ENCODE measurements at places on chromosomes 11 and 22.

DNA sequence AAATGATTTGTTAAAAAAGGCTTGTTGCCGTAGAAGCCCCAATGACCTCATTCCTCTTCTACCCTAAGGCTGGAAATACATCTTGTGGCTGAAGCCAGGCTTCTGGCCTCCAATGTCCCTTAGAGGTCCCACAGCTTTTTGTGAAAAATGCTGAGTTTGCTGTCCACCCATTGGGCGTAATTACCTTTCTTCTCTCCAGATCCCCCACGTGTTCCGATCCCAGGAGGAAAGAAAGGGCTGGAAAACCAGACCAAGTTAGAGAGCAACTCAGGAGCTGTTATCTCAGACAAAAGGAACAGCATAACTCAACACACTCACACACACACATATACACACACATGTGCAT lies 154.2 kb downstream of the MIAT start:
- no peak for DNase-seq

- DNase-seq, result no peak
Measured at GRCh38 chr11:69655479-69656428, 14.8 kb downstream of the CCND1 start.

- DNase-seq, result no peak
Measured at GRCh38 chr22:25942856-25943411, 200.9 kb downstream of the MYO18B start.

DNA sequence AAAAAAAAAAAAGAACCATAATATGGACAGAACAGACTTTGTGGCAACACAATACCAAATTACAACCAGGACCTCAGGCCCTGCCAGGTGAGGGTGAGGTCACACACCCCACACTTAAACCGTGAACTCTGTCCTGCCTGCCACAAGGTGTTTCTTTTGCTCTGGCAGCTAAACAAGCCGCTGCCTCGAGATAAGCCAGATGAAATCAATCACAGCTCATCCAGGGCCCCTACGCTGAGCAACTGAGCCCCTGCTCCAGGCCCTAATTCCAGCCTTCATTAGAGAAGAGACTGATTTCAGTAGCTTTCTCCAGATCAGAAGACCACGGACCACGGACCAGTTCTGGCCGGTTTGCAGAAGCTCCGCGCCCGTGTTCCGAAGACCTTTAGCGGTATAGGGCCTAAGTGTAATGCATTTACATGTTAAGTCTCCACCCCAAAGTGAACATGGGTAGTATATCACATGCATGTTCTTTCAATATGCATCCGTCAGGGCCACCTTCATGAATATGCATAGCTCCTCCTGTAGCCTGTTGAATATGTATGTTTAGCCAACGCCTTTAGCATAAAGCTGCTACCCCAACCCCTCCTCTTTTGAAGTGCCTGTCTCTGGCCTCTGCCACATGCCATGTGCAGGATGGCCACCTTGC lies 14.8 kb upstream of the RAC2 start:
- DNase-seq, result no peak

DNA sequence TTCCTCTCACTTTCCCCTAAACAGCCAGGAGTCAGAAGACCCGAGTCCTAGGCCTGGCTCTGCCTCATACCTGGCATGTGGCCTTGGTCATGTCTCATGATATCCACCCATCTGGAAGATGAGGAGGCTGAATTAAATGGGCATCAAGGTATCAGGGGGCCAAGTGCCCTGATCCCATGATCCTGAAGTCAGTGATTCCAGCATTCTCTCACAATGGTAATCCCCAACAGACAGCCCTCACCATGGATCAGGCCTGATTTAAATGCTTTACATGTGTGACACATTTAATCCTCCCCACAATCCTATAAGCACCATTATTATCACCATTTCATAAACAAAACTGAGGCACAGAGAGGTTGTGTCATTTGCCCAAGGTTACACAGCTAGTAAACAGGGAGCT lies 70.0 kb downstream of the PDE2A start:
- DNase-seq, result no peak

GRCh38 chr11:96464700-96465307 lies 75.0 kb downstream of the JRKL start:
- DNase-seq, result no peak

GRCh38 chr11:6616596-6617250 lies 2.5 kb downstream of the TPP1 start:
- no peak for DNase-seq

DNA sequence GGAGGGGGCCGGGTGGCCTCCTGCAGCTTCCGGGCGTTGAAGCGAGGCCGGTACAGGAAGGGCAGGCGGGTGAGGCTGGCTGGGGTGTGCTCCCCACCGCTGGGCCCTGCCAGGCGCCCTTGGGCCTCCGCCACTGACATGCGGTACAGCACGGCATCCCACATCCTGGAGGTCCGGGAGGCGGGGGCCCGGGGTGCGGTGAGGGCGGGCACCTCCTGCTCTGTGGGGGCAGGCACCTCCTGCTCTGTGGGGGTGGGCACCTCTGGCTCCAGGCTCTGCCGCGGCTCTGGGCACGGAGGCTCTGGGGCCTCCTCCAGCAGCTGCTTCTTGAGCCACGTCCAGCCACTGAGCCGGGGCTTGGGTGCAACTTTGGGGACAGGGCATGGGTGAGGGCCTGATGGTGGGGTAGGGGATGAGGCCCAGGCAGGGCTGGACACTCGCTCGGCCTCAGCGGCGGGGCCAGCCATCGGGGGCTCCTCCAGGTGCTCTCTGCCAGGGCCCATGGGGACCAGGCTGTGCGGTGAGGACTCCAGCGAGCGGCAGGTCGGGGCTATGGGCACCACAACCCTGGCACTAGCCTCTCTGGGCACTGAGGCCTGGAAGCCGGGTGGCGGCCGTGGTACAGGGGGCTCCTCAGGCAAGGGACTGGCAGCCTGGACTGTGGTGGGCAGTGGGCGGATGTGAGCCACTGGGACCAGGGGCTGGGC lies 2.3 kb downstream of the PRR33 start:
- DNase-seq, result peak; percentile 25

GRCh38 chr11:67285541-67286498 lies 3.3 kb upstream of the ANKRD13D start:
- DNase-seq, result no peak

DNA sequence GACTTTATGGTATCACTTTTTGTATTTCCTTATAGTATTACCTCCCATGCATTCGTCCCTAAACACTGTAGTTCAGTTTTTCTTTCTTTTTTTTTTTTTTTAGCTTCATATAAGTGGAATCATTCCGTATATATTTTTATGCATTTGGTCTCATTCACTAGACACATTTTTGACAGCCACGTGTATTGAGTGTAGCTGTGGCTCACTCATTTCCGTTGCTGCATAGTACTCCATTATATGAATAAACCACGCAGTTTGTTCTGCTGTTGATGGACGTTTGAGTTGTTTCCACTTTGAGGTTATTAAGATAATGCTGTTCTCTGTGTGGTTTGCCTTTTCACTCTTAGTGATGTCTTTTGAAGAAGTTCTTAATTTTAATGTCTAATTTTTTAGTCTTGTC lies 8.4 kb downstream of the APLP2 start:
- DNase-seq, result no peak

DNA sequence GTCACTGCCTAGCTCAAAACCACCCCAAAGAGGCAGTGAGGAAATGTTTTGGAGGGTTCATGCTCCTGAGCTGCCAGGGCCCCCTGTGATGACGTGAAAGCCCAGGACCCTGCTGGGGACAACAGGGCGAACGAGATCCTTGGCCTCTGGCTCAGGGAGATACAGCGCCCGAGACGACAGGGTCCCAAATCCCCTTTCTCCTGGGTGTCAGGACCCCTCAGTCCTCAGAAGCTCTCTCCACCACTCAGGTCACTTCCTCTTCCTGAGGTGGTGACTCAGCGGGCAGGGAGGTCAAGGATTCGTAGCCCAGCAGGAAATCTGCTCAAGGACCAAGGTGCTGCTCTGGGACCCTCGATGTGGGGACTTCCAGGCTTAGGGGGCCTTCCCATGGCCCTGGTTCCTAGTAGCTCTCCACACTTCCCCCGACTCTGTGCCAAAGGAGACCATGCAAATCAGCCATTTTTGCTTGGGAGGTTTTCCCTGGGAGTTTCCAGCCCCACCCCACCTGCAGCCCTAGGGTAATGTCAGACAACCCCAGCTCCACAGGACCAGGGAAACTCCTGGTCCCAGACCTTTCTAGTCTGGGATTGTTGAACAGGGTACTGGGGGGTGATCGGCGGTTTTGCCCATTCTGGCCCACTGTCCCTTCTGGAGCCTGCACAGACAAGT lies 12.8 kb downstream of the BCL9L start:
- no peak for DNase-seq

DNA sequence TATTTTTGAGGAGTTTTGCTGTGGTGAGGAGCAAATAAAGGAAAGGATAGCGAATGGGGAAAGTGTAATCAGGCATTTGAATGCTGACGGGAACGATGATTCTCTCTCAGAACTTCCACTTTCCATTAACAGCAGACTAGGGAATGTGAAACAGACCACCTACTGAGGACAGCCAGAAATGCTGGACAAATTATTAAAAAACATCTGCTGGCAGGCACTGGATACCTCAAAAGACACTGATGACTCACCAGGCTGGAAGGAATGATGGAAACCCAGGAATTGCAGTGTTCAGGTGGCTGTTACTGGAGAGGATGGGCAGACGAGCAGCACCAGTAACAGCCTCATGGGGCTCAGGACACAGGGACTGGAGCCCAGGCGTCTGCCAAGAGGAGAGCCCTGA lies 33.4 kb downstream of the PLA2G6 start:
- DNase-seq, result no peak

DNA sequence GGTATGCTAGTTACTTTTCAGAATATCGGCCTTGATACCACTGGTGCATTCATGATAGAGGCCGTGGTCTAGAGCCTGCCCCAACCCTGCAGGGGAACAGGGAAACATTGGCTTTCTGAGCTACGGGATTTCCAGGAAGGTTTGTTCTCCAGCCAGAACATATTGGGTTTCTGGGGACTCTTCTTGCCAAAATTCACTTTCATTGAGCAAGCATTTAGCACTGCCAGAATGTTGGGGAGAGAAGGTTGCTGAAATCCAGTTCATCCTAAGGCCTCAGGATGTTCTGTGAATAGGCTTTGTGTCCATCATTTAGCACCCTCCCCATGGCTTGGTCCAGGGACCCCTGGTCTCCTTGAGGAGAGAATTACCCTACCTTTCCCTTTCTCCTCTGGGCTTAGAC lies 36.7 kb downstream of the DRG1 start:
- DNase-seq, result no peak

GRCh38 chr11:16356761-16357393 lies 531 bp upstream of the SOX6 start:
- no peak for DNase-seq

DNA sequence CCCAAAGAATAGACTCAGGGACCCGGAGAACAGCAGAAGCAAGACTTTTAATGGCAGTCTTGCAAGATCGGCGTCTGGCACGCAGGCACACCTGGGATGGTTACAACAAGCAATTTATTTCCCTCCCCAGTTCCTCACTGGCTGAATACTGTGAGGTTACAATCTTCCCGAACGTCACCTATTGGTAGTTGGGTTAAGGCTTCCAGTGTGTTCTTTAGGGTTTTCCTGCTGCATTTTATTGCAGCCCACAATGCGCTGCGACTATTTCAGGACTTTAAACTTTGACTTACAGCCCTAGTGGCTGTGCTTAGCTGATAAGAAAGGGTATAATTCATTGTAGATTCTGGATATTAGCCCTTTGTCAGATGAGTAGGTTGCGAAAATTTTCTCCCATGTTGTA lies 11.5 kb upstream of the TRIM68 start:
- no peak for DNase-seq

GRCh38 chr11:65862941-65863888 lies 3.0 kb downstream of the MUS81 start:
- no peak for DNase-seq

DNA sequence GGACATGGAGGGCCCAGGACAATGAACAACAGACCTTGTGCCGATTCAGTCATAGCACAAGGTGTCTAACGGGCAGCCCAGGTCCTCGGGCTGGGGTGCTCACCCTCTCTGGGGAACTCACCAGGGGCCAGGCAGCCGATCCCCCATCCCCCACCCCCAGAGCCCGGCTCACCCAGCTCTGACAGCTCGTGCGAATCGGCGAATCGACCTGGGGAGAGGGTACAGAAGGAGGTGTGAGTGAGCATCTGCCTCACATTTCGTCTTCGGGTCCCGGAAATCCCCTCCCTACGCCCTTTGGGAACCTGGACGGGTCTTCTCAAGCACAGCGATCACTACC lies 423 bp downstream of the PEX16 start:
- no peak for DNase-seq

DNA sequence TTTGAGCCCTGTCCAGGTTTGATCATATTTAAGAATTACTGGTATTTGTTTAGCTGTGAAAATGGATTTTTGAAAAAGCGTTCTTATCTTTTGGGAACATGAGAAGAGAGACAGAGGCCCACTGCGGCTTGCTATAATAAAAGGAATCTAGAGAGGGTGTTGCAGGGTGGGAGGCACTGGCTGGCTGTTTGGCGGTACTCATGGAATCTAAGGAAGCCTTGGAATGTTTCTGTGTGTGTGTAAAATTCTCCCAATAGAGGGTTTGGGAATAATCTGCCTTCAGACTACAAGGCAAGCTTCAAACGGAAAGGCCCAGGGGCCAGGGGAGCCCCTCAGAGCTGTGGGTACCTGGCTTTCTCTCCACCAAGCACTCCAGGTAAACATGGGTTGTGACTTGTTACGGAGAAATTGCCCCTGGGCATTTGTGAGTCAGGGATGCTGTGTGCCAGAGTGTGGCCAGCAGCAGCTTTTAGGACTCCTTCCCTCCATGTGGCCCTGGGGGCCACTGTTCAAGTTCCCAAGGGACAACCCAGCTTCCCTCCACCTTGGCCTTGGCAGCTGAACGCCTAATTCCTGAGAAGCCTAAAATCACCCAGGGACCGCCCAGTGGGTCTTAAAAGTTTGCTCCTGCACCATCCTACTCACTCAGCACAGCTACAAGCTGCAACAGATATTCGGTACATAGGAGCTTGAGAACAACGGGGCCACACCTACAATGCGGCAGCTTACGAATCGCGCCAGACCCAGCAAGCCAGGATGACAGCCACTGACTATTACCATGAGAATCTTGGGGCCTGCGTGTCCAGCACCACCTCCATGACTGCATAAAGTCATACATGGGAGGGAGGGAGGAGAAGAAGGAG lies 14.1 kb upstream of the SYT8 start:
- DNase-seq, result no peak

DNA sequence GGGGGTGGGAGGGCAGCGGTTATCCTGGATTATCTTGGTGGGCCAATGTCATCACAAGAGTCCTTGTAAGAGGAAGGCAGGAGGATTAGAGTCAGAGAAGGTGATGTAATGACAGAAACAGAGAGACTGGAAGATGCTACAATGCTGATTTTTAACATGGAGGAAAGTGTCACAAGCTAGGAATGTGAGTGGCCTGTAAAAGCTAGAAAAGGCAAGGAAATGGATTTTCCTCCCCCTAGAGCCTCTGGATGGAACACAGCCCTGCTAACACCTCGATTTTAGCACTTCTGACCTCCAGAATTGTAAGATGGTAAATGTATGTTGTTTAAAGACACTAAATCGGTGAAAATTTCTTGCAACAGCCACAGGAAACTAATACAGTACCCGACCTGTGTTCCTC lies 109.3 kb downstream of the MN1 start:
- DNase-seq, result no peak

GRCh38 chr11:125516245-125516644 lies 20.2 kb upstream of the FEZ1 start:
- DNase-seq, result no peak

- DNase-seq, result no peak
Measured at GRCh38 chr11:23359297-23359696, 499.0 kb upstream of the CCDC179 start.

Data from stimulated activated CD4-positive, alpha-beta T cell treated with anti-CD3 and anti-CD28 coated beads, TNF-alpha, amount 100 ng/mL, for 24 hours (primary cell).